Thymus (tissue), 14 donors: ENCODE measurements at places on chromosomes 4 and X. TPM values are rescaled to one million over a fixed set of nuclear protein-coding genes. Genes with fewer than 3 reads are reported as not detected.

Gene PHKA1
- 14.1 TPM for polyA plus RNA-seq

Gene RHOXF2B
- not detected for polyA plus RNA-seq

Gene NAA11
- 0.02 TPM for polyA plus RNA-seq

Gene SCOC
- 80.0 TPM for polyA plus RNA-seq

Gene DAPP1
- 17.5 TPM for polyA plus RNA-seq

Gene CSAG2
- 0.52 TPM for polyA plus RNA-seq

Gene TBC1D8B
- polyA plus RNA-seq, result 1.9 TPM

Gene ATP8A1
- polyA plus RNA-seq, result 30.9 TPM

Gene ALB
- polyA plus RNA-seq, result 2.9 TPM

Gene SYNPO2
- polyA plus RNA-seq, result 31.3 TPM

Gene PF4V1
- 0.57 TPM for polyA plus RNA-seq

Gene MAGEA11
- polyA plus RNA-seq, result 0.50 TPM

Gene GRID2
- polyA plus RNA-seq, result 0.05 TPM

Gene ADRA2C
- 4.4 TPM for polyA plus RNA-seq

Gene RPA4
- polyA plus RNA-seq, result 0.09 TPM

Gene UGT2A1
- polyA plus RNA-seq, result 0.21 TPM

Gene PLXNB3
- polyA plus RNA-seq, result 0.71 TPM

Gene TCEAL3
- 25.9 TPM for polyA plus RNA-seq

Gene CDX4
- polyA plus RNA-seq, result not detected

Gene RRH
- polyA plus RNA-seq, result 0.11 TPM

Gene PAQR3
- polyA plus RNA-seq, result 9.3 TPM
